ENCODE measurements at places on chromosomes 6 and 20.

GRCh38 chr6:39088331-39088730 lies 26.7 kb downstream of the SAYSD1 start:
- peak; percentile 59 for DNase-seq

DNA sequence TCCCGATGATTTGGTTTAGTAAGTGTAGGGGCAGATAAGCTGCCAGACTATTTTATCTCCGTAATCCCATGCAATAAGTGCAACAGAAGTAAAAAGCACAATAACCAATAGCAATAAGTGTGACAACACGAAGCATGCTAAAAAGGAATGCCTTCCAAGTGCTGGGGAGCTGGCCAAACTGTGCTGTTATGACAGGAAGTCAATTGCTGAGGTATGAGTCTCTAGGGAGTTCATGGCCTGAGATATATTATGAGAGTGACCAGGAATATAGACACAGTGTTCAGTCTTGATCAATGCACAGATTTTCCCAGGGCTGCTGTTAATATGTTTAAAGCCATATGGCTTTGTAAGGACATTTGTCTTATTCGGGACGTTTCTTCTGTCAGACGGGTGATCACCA lies 10.5 kb upstream of the ANGPT4 start:
- DNase-seq = no peak

- DNase-seq = peak; percentile 5
Measured at GRCh38 chr20:60138256-60139220, 180.3 kb downstream of the CDH26 start.

GRCh38 chr6:26554697-26555504 lies 16.7 kb downstream of the HMGN4 start:
- DNase-seq = no peak

GRCh38 chr20:37856932-37857660 lies 45.8 kb upstream of the VSTM2L start:
- DNase-seq = peak; percentile 28

DNA sequence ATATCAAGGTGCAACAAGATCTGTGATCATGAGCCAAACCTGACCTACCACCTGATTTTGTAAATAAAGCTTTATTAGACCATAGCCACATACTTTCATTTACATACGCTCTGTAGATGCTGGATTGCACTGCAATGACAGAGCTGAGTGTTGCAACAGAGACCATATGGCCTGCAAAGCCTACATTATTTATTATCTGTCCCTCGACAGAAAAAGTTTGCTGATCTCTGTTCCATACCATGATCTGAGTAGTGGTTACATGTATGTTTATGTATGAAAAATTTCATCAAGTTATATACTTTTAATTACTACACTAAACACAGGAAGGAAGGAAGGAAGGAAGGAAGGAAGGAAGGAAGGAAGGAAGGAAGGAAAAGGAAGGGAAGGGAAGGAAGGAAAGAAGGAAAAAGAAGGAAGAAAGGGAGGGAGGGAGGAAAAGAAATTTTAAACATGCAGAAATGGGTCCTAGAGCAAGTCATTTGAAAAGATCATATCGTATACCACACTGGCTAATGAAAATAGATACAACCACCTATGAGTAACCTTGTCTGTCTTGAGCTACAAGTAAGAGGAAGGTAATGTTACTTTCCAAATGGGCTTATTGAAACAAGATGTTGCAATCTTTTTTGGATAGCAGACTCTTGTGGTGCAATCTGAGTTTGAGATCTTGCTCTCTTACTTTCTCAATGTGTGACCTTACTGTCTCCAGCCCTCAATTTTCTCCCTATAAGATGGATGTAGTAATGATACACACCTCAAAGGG lies 441.0 kb downstream of the KIF16B start:
- DNase-seq = no peak

DNA sequence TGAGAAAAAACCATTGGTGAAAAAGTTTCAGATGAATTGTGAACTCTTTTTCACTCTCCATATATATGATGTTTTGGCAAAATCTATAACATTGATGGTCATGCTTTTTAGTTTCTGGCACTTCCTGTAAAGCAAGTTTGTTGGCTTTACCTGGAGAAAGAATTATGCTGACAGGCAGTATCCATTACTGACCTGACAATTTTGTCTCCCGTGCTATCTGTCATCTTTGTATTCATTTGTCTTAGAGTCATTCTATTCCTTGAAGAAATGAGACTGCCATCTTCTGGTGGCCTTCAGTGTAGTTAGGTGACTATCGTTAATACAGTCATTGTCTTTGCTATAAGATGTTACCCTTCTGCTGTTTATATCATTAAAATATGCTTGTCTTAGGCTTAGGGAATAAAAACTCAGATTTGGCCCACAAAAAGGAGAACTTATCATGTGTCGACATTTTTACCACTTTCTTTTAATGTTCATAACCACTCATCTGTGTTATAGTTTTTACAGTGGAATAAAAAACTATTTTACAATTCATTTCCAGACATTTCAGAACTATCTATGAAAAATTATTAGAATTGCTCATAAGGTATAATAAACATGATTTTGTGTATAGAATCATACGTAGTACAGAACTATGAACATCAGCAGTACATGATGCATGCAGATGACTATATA lies 707.0 kb downstream of the EPM2A start:
- no peak for DNase-seq

- peak; percentile 60 for DNase-seq
Measured at GRCh38 chr6:26571592-26572296, 25.0 kb upstream of the ABT1 start.

GRCh38 chr6:9020001-9020400 lies 584.7 kb upstream of the SLC35B3 start:
- no peak for DNase-seq

GRCh38 chr6:56022678-56023077 lies 147.3 kb upstream of the BMP5 start:
- DNase-seq = no peak

GRCh38 chr6:144586986-144587385 lies 301.9 kb downstream of the UTRN start:
- no peak for DNase-seq

DNA sequence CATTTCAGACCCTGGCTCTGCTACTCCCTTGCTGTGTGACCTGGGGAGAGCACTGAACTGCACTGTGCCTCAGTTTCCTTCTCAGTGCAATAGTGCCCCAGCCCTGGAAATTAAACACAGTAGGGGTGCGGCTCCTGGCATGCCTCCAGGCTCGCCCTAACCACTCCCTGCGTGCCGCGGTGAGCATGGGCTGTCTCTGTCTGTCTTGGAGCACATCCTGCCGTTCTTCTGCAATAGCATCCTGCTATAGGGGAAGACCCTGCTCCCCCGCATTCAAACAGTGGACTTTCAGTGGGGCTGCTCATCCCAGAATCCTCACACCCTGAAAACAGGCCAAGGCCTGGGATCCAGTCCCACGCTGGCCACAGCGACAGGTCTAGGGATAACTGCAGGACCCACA lies 129.5 kb downstream of the FOXC1 start:
- DNase-seq = no peak

DNA sequence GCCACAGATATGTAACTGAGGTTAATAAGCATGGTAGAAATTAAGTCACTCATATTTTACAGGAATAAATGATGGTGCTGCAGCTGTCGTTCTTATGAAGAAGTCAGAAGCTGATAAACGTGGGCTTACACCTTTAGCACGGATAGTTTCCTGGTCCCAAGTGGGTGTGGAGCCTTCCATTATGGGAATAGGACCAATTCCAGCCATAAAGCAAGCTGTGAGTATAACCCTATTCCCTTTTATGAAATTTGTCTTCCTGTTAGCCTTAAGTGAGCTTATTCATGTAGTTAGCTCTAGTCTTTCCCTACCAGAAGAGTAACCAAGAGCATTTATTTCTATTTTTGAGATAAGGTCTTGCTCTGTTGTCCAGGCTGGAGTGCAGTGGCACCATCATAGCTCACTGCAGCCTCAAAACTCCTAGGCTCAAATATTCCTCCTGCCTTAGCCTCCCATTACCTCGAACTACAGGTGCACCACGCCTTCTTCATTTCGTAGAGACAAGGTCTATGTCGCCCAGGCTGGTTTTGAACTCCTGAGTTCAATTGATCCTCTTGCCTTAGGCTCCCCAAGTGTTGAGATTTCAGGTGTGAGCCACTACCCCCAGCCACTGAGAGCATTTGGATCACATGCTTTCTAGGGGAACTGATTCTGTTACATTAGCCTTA lies 12.0 kb downstream of the TCP1 start:
- DNase-seq = no peak

DNA sequence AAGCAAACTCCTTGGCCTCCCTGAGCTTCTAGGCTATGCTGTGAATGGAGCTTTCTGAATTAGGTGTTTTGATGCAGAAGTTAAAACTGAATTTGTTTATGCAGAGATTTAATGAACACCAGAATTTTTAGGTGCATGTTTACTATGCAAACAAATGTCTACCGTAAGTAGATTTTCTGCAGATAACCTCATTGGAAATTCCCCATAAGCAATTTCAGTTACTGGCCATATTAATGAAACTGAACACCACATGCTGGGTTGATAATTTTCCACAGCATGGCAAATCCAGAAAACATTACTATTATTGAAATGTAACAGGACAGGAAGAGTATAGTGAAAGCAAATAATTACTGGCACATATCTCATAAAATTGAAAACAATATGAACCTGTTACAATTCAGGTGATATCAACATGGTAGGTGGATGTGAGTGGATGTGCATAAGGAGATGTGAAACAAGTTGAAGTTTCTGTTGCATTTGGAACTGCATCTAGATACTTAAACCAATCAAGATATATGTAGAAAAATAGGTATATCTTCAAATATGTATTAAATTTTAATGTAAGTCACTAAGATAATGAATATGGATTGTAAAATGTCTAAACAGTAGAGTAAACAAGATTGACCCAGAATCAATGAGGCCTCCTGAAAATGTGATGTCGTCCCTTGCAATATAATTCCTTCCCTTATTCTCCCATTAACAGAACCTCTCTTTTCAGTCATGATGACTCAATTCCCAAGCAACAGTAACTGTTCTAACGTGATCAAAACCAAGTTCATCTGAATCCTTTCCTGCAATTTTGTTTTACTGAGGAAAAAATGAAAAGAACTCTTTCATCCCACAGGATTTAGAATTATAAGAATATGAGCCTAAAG lies 11.0 kb downstream of the PTCHD4 start:
- no peak for DNase-seq

DNA sequence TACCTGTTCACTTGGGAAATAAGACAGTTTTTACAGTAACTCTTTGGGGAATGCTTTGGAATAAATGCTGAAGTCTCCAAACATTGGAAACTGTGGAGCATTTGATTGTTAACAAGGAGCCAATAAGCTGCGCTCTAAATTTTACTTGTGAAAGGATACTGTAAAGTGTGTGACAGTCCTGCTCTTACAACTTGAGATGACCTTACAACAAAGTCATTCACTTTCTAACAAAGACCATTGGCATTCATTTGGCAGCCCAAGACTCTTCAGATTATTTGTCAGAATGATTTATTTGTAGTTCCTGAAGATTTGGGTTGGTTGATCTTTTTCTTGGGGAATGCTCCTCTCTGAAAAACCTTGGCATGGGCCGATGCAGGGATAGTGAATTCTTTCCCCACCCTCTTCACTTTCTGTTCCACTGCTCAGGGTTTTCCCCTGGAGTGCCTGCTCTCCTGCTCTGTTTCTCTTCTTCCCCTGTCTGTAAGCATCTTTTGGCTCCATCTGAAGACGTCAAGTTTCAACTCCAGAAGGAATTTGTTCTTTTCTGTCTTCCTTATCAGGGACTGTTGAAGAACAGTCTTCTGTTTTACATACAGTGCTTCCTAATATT lies 116.4 kb downstream of the AKAP7 start:
- no peak for DNase-seq

GRCh38 chr20:56205346-56205745 lies 43.2 kb upstream of the MC3R start:
- DNase-seq = no peak

DNA sequence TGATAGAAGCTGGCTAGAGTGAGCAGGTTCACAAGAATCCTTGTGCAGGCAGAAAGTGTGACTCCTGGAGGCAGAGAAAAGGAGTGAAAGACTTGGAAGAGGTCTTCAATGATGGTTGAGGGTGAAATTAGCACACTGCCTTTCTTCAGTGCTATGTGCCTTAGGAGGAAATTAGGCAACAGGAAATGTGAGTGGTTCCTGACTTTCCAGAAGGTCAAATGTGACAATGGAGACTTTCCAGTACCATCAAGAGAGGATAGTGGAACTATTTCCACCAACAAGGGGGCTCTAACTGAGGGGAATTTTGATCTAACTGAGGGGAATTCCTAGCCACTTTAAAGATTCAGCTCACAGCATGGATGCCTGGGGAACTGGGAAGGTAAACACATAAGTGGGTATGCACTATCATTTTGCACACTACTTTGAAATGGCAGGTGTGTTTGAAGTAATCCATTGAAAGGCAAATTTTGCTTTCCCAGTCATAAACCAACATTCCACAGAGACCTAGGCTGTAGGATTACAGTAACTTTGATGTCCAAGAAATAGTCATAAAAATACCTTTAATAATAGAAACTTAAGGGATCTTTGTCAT lies 90.0 kb downstream of the PERP start:
- no peak for DNase-seq

DNA sequence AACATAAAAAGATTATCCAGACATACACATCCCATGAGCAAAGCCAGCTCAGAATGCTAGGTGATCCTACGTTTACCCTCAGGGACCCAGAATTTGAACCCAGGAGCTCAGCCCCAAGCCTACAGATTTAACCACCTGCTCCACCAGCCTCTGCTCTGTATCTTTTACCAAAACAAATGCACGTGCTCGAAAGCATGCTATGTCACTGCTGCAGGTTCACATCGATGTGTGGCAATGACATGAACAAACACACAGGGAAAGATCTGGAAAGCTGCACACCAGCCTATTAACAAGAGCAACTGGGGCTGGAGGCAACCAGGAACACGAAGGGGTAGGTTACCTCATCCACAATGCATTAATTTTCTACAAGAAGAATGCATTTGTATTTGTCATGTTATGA lies 32.1 kb downstream of the PREX1 start:
- no peak for DNase-seq

DNA sequence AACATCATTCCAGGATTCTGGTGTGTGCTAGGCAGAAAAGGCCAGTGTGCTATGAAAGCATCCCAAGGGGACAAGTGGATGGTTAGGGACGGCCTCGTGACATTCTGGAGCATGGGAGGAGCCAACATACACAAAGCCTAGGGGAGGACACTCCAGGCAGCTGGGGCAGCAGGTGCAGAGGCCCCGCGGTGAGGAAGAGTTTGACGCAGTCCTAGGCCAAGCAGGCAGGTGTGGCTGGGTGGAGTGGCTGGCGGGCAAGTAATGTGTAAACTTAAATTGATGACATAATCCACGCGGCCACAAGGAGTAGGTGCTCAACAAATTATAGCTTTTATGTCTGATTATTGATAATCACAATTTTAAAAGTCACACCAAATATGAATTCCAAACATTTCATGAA lies 93.6 kb downstream of the TMEM242 start:
- DNase-seq = no peak

DNA sequence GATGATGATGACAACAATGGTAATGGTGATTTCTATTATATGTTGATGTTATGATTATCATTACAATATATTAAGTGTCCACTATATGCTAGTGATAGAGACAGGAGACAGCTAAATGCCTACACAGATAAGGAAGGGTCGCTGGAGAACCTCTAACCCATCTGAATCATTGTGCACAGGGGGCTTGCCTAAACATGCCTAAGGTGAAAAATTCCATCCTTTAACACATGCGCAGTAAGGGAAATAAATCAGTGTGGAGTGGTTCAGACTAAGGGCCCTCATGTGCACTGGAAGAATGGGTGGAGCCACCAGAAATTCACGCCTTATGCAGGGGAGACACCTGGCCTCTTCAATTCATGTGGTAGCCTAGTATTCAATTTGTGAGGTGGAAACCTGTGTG lies 120.4 kb downstream of the TPBG start:
- no peak for DNase-seq
